Hypothalamus (tissue), 51 donors: ENCODE measurements at places on chromosomes 13 and 19.

- no peak for DNase-seq
Observed at GRCh38 chr13:87537951-87538350, 133.2 kb upstream of the SLITRK5 start.

DNA sequence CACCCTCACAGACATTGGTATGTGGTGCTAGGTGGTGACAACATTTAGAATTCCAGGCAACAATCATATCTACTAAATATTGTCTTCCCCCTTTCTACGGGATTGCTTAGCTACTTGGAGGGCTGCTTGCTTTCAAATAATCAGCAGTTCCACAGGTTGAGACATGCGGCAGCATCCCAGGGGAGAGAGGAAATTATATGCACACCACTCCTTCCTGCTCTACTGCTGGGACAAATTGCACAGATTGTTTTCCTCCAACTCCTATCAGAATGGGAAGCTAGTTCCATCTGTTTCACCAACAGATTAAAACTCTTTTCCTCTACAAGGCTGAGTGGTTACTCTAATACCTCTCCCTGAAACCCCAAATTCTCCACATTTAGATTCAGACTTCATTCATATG is 275.4 kb downstream of the DNAJC15 start:
- no peak for DNase-seq

DNA sequence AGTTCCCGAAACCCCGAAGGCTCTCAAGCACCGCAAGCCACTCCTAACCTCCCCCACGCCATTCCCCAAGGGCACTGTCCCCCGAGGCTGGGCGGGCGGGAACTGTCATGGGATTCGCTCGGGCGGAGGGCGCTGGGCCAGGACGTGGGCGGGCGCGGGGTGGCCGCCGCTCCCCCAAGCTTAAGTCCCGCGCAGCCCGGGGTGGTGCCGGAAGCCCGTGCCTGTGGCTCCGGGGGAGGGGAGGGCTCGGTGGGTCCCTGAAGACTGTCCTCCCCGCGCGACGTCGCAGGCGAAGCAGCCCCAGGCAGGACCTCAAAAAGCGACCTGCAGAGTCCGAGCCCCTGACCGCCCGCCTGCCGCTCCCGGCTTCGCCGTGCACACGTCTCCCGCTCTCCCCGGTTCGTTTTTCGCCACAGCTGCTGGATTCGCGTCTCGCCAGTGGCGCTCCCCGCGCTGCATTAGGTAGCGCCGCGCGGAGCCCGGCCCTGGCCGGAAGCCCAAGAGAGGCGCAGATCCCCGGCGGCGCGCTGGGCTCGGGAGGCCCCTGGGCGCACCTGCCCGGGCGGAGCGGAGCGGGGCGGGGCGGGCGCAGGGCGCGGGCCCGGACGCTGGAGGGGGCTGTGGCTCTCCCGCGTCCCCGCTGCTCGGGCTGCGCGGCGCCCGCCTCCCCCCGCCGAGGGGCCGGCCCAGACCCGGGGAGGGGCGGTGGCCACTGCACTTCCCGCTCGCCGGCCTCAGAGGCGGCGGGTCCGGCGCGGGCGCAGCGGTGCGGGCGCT is at the start of gene FARP1:
Gene FARP1 (plus strand): TSS at position 715 of the 777 bp plus-strand sequence. CDS start 70,149 bp downstream, outside the sequence.
- peak; percentile 33 for DNase-seq

- DNase-seq = no peak
Observed at GRCh38 chr19:48617146-48617937, 1.6 kb downstream of the RPL18 start.

GRCh38 chr19:46601318-46602224 is at the start of gene CALM3:
TSS of gene CALM3 (plus strand) at chr19:46601330. CDS start at chr19:46601435, 105 bp downstream.
- no peak for DNase-seq

DNA sequence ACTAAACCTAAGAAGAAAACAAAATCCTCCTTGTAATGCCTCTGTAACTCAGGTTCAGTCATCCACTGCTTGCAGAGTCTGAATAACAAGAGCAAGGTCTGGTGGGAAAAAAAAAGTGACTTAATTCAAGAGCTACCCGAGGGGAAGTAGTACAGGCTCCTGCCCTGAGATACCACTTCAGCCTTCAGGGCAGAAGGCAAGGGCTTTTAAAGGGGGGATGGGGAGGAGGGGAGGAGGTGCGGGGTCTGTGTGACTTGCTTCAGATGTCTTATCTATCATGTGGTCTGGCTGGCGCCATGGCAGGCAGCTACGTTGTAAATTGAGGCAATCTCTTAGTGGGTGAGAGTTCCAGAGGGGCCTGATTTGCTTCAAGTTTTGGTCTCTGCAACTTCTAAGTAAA is 66.7 kb downstream of the LRRC63 start:
- DNase-seq = no peak

GRCh38 chr13:96994017-96994857 is at the start of gene OXGR1:
TSS of gene OXGR1 (minus strand) at chr13:96994476. CDS start at chr13:96987759, 6,717 bp downstream.
- peak; percentile 18 for DNase-seq

DNA sequence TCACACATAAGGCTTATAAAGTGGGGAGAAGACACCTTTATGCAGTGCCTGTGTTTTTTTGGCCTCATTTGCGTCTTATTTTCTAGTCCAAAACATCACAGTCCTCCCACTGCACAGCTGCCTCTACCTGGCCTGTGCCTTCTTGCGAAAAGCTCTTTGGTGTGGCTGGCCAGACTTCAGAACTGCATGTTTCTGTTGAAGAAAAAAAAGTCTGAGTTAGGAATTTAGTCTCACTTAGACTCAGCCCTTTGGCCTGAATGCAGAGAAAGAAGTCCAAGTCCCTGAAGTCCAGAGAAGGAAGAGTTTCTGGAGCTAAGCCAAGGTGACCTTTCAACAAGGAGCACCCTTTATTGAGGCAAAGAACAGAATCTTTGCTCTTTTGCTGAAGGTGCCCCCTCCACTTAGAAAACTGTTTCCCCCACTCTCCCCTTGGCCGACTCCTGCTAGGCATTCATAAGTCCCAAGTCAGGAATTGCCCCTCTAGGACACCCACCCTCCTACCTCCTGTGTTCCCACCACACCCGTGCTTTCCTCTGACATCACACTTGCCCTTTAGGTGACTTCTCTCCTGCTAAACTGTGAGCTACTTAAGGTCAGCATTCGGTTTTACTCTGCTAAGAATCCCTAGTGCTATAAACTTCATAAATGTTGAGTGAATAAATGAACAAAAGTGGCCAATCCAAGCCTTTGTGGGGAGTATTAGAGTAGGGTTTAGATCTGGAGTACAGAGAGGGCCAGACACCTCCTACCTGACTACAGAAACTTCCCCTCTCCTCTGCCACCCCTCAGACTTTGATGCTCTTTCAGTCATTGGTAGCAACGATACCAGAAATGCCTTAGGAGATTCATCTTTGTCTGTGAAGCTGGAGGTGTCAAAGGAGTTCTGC is 226.8 kb downstream of the LACC1 start:
- no peak for DNase-seq

- no peak for DNase-seq
Observed at GRCh38 chr19:5718579-5719273, 1.2 kb downstream of the LONP1 start.

DNA sequence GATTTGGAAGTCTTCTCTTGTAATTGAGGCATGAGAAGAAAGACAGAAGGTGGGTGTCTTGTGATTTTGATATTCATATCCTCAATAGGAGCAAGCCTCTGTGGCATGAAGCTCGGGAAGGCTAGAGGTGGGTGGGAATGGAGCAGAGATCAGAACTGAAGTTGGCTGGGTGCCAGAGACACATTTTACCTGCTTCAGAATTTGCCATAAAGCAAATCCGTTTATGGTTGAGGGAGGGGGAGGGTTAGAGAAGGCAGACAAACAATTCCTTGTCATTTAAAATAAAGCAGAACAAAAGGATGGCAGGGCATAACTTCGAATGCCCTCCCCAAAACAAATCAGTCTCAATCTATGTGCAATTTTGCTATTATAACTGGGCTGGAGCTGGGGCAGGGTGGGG is 305.9 kb downstream of the KLF5 start:
- DNase-seq = no peak

GRCh38 chr13:76942363-76942762 is 5.9 kb upstream of the ACOD1 start:
- no peak for DNase-seq

GRCh38 chr13:31967155-31967554 is 64.4 kb upstream of the FRY start:
- DNase-seq = no peak

DNA sequence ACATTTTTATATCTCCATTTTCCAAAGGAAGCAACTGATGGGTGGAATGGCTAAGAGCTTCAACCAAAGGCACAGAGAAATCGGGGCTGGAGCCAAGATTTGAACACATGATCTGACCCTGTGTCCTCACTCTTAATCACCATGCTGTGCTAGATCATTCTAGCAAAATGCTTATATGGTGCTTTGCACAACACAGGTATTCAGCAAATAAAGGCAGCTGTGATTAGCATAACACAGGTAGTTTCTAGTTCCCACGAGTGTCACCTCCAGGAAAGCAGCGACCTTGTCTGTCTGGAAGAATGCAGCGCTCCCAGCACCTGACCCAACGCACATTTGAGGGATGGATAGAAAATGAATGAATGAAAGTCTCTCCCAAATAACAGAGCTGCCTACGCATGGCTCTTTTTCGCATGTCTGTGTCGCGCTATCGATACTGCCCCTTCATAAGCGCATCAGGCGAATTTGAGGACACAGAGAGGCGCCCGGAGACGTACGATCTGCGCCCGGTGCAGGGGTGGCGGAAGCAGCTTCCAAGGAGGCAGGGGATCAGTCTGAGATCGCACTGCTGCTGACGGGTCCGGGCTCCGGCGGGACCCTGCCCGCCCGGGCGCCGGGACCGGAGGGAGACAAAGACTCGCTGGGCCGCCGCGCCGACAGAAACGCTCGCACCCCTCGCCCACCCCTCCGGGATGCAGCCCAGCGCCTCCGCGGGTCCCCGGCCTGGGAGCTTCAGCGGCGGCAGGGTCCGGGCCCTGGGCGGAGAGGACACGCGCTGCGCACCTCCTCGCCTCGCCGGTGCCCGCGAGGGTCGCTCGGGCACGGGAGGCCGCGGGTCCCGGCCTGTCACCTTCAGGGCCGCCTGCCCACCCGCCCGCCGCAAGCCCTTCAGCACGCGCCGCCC is 609 bp downstream of the EPS15L1 start:
- no peak for DNase-seq

DNA sequence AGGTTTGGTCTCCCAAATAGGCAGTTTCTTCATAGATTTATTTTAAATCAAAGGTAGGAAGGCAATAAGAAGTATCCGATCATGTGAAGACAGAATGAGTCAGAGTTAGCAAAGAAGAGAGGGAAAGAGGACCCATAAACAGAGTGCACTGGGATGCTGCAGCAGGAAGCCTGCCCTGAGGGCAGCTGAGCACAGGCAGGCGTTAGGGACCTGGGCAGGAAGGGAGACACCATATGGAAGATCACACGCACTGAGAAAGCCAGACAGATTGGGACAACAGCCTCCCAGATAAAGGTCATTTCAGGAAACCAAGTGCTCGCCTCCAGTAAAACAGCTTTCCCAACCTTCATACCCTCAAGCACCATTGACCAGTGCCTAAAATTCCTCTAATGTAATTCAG is 598.0 kb downstream of the EFNB2 start:
- no peak for DNase-seq

DNA sequence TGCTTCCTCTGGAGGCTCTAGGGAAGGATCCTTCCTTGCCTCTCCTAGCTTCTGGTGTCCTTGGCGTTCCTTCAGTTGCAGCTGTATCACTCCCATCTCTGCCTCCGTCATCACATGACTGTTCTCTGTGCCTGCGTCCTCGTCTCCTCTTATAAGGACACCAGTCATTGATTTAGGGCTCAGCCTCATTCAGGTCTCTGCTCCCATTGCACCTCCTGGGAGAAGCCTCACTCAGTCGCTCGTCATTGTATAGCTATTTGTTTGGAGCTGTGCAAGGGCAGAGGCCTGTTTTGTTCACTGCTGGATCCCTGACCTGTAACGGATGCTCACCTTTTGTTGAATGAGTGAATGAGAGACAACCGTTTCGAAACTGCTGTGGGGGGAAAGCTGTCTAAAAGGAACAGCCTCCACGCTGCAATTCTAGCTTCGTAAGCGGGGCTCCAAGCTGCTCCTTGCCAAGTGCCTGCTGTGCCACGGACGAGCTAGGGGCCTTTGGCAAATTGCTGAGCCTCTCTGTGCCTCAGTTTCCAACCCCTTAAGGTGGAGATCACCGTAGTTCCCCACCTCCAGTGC is 17.2 kb downstream of the BRSK1 start:
- DNase-seq = peak; percentile 52

DNA sequence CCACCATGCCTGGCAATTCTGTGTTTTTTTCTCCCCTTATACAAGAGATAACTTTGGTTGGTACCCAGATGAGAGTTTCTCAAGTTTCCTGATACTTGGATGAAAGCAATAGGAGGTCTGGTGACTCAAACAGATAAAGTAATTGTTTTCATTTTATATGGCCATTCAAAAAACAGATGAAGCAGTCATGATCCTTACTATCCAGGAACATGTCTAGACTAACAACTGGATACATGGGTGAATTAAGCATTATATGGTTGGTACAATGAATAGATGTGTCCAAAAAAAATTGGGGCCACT is 8.5 kb downstream of the ZNF430 start:
- no peak for DNase-seq

- no peak for DNase-seq
Observed at GRCh38 chr13:46296921-46297320, 85.2 kb downstream of the LRRC63 start.

GRCh38 chr19:47377208-47377701 is 28.1 kb downstream of the DHX34 start:
- no peak for DNase-seq

DNA sequence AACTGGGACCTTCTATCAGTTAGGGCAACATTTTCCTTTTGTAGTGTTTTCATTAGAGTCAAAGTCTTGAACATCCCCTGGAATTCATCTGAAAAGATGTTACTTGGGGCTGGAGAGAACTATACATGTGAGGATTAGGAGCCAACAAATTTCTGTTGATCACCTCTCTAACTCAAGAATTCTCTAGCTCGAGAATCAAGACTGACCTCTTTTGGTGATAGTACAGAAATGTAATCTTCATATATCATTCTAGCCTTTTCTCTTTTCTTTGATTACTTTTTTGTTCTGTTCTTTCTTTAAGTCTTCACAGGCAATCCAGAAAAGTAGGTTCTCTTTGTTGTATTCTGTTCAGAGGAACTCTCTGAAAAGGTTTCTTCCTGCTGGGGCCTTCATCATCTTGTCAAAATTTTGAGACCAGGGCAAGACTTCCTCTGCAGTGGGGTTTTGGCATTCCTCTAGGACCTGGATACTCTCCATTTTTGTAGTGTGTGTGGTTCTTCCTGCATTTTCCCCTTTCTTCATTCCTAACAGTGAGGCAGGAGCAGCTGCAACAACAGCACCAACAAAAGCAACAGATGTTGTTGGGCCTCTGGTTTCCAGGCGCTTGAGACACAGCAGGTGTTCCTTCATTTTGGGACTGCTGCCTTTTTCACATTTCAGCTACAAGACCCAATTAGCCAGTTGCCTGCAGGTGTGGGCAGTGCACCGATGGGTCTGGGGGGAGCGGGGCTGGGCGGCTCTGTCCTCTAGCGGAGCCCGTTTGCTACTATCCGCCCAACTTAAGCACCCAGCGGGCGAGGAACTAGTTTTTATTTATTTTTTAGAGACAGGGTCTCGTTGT is 26.2 kb downstream of the ELF1 start:
- no peak for DNase-seq

GRCh38 chr13:113145911-113146598 is 12.4 kb upstream of the PROZ start:
- no peak for DNase-seq

- no peak for DNase-seq
Observed at GRCh38 chr13:44176173-44176572, 197.5 kb upstream of the SERP2 start.
